ENCODE measurements at places on chromosomes 12 and 14.

DNA sequence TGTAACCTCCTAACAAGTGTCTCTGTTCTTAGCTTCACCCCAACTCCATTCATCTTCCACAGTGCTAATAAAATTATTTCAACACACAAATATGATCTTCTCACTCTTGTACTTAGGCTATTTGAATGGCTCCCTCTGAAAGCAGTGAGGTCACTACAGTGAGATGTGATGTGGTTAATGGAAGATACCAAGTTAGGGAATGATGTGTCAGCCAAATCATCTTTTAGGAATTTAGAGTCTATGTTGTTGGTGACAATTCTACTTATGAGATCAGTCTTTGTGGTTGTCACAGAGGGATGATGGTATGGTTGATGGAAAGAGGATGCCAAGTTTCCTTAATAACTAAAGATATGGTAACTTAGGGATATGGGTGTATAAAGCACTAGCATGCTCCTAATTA, 57.6 kb downstream of the POLR3B start:
- DNase-seq = no peak

GRCh38 chr12:45546545-45546944, 183.0 kb upstream of the ARID2 start:
- no peak for DNase-seq

GRCh38 chr12:67774983-67775587, 126.5 kb downstream of the DYRK2 start:
- DNase-seq = no peak

GRCh38 chr14:55832122-55832911, 252.3 kb downstream of the KTN1 start:
- no peak for DNase-seq

DNA sequence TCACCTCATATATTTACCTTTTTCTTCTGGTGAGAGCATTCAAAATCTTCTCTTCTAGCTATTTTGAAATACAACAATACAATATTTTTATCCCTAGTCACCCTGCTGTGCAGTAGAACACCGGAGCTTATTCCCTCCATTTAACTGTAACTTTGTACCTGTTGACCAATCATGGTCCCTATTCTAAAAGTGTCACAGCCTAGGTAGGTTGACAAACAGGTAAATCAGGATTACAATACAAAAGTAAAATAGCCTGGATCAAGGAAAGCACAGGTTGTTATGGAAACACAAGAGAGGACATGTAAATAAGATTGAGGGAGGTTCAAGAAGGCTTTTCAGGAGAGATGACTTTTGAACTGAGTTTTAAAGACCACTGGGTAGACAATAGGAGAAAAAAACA, 670.9 kb downstream of the DIO2 start:
- no peak for DNase-seq

- no peak for DNase-seq
Observed at GRCh38 chr12:17841496-17841895, 248.5 kb downstream of the RERGL start.

GRCh38 chr12:109154451-109155438, 38.4 kb downstream of the ACACB start:
- peak; percentile 83 for DNase-seq

DNA sequence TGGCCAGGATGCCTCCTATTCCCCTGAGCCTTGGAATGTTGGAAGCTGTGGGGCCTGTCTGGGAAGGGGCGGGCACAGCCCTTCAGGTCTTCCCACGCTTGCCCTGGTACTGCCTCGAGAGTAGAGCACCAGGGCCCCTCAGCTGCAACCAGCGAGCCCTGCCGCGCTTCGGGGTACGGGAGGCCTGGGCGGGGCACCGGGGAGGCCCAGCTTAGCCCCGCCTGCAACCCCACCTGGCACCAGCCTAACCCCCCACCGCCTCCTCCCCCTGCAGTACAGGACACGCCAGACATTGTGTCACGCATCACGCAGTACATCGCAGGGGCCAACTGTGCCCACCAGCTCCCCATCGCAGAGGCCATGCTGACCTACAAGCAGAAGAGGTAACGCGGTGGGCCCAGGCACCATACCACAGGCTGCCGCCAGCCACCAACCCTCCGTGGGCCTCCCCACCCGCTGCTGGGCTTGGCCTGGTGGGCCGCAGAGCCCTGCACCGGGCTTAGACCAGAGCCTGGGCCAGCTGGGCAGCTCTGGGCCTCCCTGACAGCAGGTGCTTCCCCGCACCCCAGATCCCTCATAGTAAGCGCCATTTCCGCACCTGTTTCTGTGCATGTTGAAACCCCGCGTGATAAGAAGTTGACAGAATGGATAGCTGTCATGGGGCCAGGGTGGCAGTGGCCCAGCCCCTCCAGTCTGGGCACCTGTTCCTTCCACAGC, 13.6 kb upstream of the TEX22 start:
- no peak for DNase-seq

- no peak for DNase-seq
Observed at GRCh38 chr14:104882325-104882973, 17.4 kb downstream of the CEP170B start.

DNA sequence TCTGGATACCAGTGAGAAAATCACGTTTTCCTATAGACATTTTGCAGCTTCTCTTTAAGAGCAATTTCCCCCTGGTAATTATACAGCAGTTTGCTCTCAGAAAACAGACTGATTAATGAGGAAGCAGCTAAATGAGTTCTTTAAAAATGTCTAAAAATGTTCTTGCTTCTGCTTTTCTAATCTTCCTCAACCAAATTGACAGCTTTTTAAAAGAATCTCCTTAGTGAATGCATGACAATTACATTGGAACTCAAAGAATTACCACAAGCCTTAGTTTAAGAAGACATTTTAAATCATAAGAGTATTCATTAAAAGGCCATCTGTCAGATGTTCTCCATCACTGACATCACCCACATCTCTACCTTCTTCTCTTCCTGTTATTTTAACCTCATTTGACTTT, 135.8 kb upstream of the PLXNC1 start:
- no peak for DNase-seq

DNA sequence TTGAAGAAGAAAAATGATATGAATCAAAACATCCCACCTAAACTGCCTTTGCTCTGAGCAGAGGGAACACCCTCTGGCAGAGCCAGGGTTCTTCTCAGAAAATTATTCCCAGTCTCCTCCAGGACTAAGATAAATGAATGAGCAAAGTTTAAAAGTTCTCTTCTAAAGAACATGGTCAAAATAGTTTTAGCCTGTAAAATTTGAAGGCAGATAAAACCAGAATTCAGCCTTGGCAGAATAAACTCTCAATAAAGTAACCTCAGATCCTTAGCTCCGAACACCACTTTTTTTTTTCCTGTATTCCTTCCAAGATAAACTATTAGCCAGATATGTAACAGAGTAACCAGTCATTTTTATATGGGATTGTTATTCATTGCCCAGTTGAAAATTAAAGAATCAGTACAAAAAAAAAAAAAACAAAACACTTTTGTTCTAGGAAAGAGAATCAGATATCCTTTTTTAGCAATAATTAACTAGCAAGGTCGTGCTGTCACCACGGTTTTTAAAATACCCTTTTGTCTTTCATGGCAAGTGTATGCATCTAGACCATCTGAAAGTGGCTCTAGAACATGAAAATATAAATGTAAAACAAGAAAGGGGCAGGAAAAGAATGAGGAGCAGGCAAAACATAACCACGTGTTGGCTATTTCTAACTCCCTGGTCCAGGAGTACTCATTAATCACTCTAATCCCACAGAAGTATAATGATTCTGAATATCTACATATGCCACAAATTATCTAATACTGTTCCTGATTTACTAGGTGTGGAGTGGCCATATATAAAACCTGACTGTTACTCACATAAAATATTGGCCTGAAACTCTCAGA, 60.8 kb downstream of the CAPZA3 start:
- no peak for DNase-seq

GRCh38 chr12:6171409-6172015, 28.7 kb upstream of the CD9 start:
- no peak for DNase-seq

DNA sequence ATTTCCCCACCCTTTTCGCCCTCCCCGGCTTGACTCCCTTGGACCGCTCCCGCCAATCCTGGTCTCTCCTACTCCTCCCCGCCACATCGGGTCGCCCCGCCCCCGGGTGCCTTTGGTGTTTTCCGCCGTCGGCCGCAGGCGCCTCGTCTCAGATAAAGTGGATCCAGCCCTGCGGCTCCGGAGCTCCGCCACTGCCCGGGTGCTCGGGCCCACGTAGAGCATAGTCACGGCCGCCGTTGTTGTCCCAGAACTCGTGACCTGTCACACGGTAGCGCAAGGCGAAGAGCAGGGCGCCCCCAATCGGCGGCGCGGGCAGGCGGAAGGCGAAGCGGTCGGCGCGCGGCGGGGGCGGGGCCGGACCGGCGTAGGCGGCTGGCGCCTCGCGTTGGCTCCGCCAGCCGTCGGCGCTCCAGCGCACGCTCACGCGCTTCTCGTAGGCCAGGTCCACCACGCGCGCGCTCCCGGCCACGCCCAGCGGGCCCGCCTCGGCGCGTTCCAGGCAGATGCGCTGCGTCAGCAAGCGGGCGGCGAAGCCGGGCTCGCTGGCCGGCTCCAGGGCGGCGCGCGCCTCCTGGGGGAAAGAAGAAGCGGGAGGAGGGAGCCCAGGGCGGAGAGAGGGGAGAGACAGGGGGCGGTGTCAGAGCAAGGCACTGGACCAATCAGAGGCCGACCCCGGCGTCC, 1.2 kb downstream of the PPP1R3E start:
- peak; percentile 100 for DNase-seq

DNA sequence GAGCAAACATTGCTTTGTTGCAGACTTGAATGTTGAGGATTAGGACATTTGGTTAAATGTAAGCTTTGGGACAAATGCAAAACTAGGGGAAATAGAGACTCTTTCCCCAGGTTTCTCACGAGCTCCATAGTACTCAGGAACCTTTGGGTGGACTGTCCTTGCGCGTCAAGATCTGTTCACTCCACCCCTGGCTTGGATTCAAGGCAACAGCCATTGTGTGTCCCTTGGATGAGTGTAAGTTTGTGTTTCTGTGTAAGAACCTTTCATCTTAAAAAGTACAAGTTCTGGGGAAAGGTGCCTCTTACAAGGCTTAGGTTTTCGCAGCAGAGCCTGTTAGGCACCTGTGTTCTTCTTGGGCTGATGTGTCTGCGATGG, 3.7 kb downstream of the SUSD6 start:
- no peak for DNase-seq

- DNase-seq = no peak
Observed at GRCh38 chr14:71487449-71487848, 444.8 kb upstream of the RGS6 start.

- peak; percentile 65 for DNase-seq
Observed at GRCh38 chr14:54857830-54858269, 44.8 kb downstream of the GCH1 start.

DNA sequence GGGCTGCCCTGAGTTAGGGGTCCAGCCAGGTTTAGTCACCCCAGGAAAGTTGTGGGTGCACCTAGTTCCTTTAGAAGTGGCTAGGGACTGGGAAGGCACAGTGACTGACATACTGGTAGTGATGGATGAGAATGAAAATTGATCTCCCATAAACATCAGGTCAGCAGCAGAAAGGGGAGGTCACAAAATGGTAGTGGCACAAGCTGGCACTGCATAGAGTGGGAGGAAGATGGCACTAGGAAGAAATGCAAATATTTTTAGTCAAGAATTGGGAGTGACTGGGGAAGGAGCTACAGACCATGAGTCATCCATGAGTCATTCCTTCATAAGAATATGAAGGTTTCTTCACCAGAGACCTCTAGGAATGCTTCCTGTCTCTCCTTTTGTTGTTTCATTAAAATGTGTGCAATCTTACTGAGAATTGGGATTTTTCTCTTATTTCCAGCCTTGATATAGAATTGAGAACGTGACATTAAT, 198.3 kb upstream of the AMIGO2 start:
- DNase-seq = no peak

GRCh38 chr14:65780566-65780965, 368.0 kb downstream of the FUT8 start:
- DNase-seq = no peak

- DNase-seq = no peak
Observed at GRCh38 chr14:95452176-95452892, 64.1 kb downstream of the SYNE3 start.

DNA sequence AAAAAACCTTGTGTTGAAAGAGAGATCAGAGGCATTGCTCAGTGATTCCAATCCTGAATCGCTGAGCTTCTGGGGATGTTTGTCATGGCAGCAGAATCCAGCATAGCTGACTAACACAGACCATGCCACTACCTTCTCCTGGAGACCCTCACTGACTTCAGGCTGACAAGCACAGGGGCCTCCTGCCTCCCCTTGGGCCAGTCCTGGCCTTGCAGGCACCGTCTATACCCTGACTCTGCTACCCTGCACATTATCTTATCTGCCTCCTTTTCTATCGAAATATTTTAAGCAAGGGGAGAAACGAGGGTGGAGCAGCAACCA, 139.8 kb downstream of the KIF26A start:
- DNase-seq = no peak

- DNase-seq = no peak
Observed at GRCh38 chr12:22415342-22416309, 81.1 kb upstream of the ST8SIA1 start.

GRCh38 chr12:89826468-89826867, 117.8 kb upstream of the ATP2B1 start:
- DNase-seq = no peak

DNA sequence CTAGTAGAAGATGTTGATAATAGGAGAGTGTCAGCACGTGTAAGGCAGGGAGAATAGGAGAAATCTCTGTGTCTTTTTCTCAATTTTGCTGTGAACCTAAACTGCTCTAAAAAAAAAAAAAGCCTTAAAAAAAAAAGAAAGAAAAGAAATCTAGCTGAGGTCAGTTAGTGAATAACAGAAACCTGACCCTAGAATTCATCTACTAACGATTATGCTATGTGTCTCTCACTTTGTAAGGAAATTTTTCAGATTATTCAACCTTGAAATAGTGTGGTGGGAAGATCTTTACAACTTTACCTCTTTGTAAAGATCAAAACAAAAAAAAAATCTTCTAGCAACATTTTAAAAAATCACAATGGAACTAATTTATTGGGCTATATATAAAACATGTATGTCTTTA, 995.7 kb downstream of the GALC start:
- no peak for DNase-seq

GRCh38 chr14:92317511-92317910, 5.5 kb upstream of the SLC24A4 start:
- no peak for DNase-seq

GRCh38 chr14:92538412-92538985, 24.9 kb downstream of the RIN3 start:
- DNase-seq = peak; percentile 52

GRCh38 chr14:97270308-97270707, 473.1 kb downstream of the VRK1 start:
- DNase-seq = no peak
